Esophagus muscularis mucosa (tissue), 4 donors: ENCODE measurements at places on chromosomes 4 and X. TPM values are rescaled to one million over a fixed set of nuclear protein-coding genes. Genes with fewer than 3 reads are reported as not detected.
A peak's percentile ranks its signal among the peaks of the same experiment; 100 is the strongest.

- no peaks in the 10 kb centered on the region for H3K27me3 ChIP-seq
- no peak overlapping the region for H3K27ac ChIP-seq
- no peaks in the 10 kb centered on the region for H3K4me1 ChIP-seq
- no peaks in the 10 kb centered on the region for H3K36me3 ChIP-seq
- no peak for DNase-seq
These were observed 36.9 kb upstream of the RASGEF1B start for GRCh38 chr4:81508411-81509185.

STAG2 gene
- total RNA-seq: 93.5 TPM

DNA sequence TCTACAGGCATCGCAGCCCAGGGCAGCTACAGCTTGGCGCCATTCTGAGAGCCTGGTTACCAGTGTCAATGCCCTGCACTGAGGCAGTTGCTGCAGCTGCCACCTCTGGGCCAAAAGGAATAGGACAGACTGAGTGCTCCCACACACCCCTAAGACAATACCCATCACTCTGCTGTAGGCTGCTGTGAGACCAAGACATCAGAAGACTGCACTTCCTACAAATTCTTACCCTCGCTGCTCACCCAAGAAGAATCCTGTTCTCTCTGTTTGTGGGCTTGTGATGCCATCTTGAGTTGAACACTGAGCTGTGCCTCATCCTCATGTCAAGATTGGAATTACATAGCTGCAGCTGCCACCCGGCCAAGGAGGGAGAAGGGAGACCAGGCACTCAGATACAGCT is 1847.0 kb upstream of the PCDH10 start:
- H3K27me3 ChIP-seq: no peaks in the 10 kb centered on the region
- DNase-seq: no peak
- H3K27ac ChIP-seq: no peak overlapping the region
- H3K36me3 ChIP-seq: no peaks in the 10 kb centered on the region
- no peak overlapping the region for H3K4me3 ChIP-seq

GRCh38 chrX:50111742-50112141 is 89.1 kb downstream of the AKAP4 start:
- H3K4me1 ChIP-seq: no peaks in the 10 kb centered on the region
- H3K27ac ChIP-seq: no peak overlapping the region
- no peak for DNase-seq
- no peak overlapping the region for H3K4me3 ChIP-seq
- H3K36me3 ChIP-seq: no peaks in the 10 kb centered on the region

DNA sequence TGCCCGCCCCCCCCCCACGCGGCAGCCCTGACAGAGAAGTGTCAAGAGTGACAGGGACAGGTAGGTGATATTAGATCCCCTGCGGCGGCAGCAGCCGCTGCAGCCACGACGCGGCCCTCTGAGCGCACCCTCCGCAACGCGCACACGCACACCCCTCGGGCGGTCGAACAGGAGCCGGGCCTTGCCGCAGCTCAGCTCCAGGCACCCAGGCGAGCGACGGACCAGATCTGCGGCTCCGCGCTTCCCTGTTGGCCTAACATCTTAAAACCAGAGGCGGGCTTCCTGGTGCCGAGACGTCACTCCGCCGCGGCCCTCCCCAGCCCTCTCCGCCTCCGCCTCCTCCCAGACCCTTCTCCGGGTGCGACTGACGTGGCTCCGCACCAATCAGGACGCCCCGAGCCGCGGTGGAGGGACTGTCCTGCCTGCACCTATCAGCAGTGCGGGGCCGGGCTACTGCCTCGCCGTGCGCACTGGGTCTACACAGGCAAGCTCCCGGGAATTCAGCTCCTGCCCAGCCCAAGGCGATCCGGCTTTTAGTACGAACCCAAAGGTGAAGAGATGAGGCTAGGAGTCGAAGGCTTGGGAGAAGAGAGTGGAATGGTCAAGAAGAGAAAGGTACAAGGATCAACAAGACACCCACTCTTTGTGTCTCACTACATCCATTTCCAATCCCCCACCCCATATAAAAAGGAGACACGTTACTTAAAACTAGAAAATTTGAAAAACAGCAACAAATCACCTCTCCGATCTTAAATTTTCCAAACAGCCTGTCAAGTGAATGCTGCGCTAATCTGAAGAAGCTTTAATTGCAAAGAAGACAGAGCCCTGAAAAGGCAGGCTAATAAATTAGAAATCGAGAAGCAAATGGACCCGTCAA is at the start of gene PITX2:
Gene PITX2 (minus strand): TSS at position 237 of the 877 bp plus-strand sequence. CDS start 617 bp downstream, outside the sequence.
- H3K36me3 ChIP-seq: no peaks in the 10 kb centered on the region
- H3K4me1 ChIP-seq: peaks cover 33% of the 10 kb centered on the region
- peak within 1 kb of the TSS; percentile 88 for H3K4me3 ChIP-seq
- H3K27me3 ChIP-seq: no peaks in the 10 kb centered on the region

GRCh38 chrX:63934791-63935190 is 149.8 kb upstream of the ARHGEF9 start:
- no peaks in the 10 kb centered on the region for H3K27me3 ChIP-seq
- H3K36me3 ChIP-seq: no peaks in the 10 kb centered on the region
- H3K4me3 ChIP-seq: no peak overlapping the region
- H3K27ac ChIP-seq: no peak overlapping the region
- no peaks in the 10 kb centered on the region for H3K4me1 ChIP-seq
- no peak for DNase-seq

TCP11X1 gene
- total RNA-seq: not detected

SYP gene
- total RNA-seq: 5.6 TPM

DNA sequence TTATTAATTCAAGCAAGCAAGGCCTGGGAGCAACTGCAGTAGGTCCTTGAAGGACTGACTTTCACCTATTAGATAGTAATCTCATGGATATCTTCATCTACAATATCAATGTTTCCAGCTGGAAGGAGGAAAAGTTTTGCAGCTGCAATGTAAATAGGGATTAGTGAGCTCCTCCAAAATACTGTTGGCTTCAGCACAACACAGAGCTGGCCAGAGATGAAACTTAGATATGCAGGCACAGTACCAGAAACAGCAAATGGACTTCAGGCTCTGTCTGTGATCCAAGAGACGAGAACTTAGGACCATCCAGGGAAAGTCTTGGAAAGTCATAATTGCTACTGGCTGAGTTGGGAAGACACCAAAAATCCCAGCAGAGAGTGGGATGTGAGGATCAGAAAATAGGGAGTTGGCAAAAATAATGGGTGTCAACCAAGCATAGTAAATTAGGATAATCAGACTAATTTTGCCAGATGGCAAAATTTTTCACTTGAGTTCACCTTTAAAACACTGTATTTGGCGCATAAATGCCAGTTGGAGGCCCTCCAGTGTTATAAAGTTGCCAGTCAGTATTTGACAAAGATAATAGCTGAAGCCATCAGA is 57.5 kb downstream of the PARM1 start:
- H3K27me3 ChIP-seq: no peaks in the 10 kb centered on the region
- no peaks in the 10 kb centered on the region for H3K4me1 ChIP-seq
- no peaks in the 10 kb centered on the region for H3K36me3 ChIP-seq
- no peak overlapping the region for H3K27ac ChIP-seq
- peak; percentile 21 for DNase-seq

DNA sequence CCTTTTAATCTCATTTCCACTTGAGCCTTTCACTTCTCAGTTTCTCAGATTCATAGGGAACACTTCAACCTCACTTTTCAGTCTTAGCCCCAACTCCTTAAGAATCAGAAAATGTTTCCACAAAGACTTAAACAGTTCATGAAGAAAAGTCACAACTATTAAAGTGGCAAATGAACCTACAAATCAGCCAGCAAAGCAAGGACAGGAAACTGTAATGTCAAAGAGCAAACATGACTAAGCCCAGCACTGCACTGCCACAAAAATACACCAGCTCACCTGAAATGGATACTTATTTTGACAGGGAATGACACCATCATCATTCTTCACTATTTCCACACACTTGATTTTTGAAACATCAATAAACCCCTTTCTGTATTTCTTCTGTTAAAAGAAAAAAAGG is 41.8 kb upstream of the TXK start:
- no peaks in the 10 kb centered on the region for H3K27me3 ChIP-seq
- no peaks in the 10 kb centered on the region for H3K36me3 ChIP-seq
- H3K27ac ChIP-seq: no peak overlapping the region
- no peak overlapping the region for H3K4me3 ChIP-seq
- DNase-seq: no peak

MAGEC2 gene
- not detected for total RNA-seq

- DNase-seq: no peak
- no peaks in the 10 kb centered on the region for H3K36me3 ChIP-seq
- H3K4me3 ChIP-seq: no peak overlapping the region
- peaks cover 7% of the 10 kb centered on the region for H3K4me1 ChIP-seq
These were observed 22.2 kb downstream of the GPAT3 start for GRCh38 chr4:83558059-83558653.

DNA sequence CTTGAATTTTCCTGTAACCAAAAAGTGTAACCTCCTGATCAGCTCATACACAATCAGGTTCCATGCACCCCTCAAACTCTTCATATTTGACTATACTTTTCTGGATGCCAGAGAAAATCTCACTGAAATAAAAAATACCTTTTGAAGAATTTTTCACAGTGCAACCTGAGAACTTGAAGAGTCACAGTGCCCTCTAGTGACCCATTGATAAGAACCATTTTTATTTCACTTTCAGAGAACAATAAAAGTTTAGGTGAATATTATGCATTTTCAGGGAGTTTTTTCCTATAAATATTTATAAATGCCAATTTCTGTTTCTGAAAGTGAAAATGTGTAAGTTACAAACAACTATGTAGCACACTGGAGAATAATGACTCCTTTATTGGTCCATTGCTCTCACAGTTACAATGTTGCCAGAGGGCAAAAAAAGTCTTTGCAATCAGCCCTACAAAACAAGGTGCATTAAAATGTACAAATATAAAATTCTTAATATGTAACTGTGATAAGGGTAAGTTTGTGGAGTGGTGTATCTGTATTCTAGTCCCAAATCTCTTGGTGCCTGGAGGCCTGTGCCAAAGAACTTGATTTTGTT is 153.6 kb upstream of the INTU start:
- H3K4me1 ChIP-seq: no peaks in the 10 kb centered on the region
- H3K36me3 ChIP-seq: no peaks in the 10 kb centered on the region
- no peaks in the 10 kb centered on the region for H3K27me3 ChIP-seq
- DNase-seq: no peak
- H3K27ac ChIP-seq: no peak overlapping the region

ITGB1BP2 gene
- total RNA-seq: 35.7 TPM

- no peaks in the 10 kb centered on the region for H3K36me3 ChIP-seq
- DNase-seq: no peak
- peak overlapping the region; percentile 6 for H3K27ac ChIP-seq
- no peak overlapping the region for H3K4me3 ChIP-seq
- no peaks in the 10 kb centered on the region for H3K27me3 ChIP-seq
- peaks cover 38% of the 10 kb centered on the region for H3K4me1 ChIP-seq
These were observed 5.8 kb downstream of the MECP2 start for GRCh38 chrX:154091678-154092077.

DNA sequence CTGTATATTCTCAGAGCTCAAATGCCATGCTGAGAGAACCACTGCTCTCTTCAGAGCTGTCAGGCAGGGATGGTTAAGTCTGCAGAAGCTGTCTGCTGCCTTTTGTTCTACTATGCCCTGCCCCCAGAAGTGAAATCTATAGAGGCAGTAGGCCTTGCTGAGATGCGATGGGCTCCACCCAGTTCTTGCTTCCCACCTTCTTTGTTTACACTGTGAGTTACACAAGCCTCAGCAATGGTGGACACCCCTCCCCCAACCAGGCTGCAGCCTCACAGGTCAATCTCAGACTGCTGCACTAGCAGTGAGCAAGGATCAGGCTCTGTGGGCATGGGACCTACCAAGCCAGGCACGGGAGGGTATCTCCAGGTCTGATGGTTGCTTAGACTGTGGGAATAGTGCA is 271.6 kb downstream of the CENPC start:
- H3K4me1 ChIP-seq: no peaks in the 10 kb centered on the region
- H3K36me3 ChIP-seq: no peaks in the 10 kb centered on the region

DNA sequence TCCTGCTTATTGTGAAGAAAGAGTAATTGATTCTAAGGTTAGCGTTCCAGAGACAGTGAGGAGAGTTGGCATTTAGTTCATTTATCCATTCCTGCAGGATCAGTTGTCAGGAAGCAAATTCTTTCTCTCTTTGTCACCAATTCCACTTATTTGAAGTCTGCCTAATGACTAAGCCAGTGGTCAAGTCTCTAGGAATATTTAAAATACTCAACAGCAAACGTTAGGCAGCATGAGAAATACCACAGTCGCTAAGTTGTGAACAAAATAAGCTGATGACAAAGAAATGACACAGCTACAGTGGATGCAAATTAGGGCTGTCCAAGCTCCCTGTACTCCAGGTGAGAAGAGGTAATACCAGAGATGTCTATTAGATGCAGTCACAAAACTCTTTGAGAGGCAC is 6.6 kb upstream of the MAGEB17 start:
- no peak overlapping the region for H3K27ac ChIP-seq
- H3K4me1 ChIP-seq: no peaks in the 10 kb centered on the region
- no peak overlapping the region for H3K4me3 ChIP-seq
- DNase-seq: no peak
- no peaks in the 10 kb centered on the region for H3K36me3 ChIP-seq
- H3K27me3 ChIP-seq: no peaks in the 10 kb centered on the region

DNA sequence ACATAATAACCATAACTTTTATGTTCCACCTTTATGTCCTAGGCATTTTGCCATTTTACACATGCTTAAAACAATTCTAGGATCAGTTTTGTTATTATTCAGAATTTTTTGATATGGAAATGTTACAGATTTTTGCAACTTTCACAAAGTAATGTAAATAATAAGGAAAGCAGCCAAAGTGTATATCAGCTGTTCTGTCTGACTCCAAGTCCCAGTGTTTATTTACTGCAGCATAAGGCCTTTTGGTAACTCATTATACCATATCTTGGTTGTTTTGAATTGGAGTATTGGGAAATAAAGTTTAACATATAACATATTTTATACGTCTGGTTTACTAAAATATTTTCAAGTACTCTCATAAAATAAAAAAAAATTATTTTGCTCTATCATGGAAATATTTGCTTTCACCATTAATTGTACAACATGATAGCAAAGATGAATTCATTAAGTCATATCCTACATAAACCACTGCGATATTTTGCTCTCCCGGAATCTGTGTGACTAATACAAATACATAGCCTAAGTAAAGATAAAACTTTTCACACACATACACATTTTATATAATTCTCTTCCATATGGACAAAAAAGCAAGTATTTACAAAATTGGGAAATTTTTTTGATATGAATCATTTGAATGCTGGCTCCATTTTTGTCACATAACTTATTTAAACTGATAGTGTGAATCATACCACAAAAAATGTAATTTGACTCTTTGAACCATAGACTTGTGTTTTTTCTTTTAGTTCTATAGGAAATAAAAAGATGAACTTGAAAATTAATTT is 399.0 kb downstream of the PABPC4L start:
- no peak overlapping the region for H3K4me3 ChIP-seq
- no peaks in the 10 kb centered on the region for H3K4me1 ChIP-seq
- no peaks in the 10 kb centered on the region for H3K27me3 ChIP-seq
- no peaks in the 10 kb centered on the region for H3K36me3 ChIP-seq

- H3K4me1 ChIP-seq: peaks cover 23% of the 10 kb centered on the region
- no peaks in the 10 kb centered on the region for H3K36me3 ChIP-seq
- peak overlapping the region; percentile 92 for H3K27ac ChIP-seq
- H3K4me3 ChIP-seq: no peak overlapping the region
- DNase-seq: no peak
- no peaks in the 10 kb centered on the region for H3K27me3 ChIP-seq
These were observed 2.7 kb downstream of the PLS3 start for GRCh38 chrX:115563633-115564162.

UGT2B11 gene
- total RNA-seq: not detected
